H1 (cell line): ENCODE measurements at places on chromosomes 11 and 22. TPM values are rescaled to one million over a fixed set of nuclear protein-coding genes. Genes with fewer than 3 reads are reported as not detected.

- H3K36me3 ChIP-seq, result no peaks in the 10 kb centered on the region
- no peak for DNase-seq
- no peak overlapping the region for H3K4me3 ChIP-seq
- no peaks in the 10 kb centered on the region for H3K27me3 ChIP-seq
- H3K27ac ChIP-seq, result no peak overlapping the region
Observed at GRCh38 chr11:34349882-34350281, 7.9 kb downstream of the ABTB2 start.

GRCh38 chr11:3685923-3686322, 14.7 kb upstream of the CHRNA10 start:
- H3K27ac ChIP-seq, result no peak overlapping the region
- no peak overlapping the region for H3K4me3 ChIP-seq
- no peak for DNase-seq
- H3K27me3 ChIP-seq, result no peaks in the 10 kb centered on the region
- H3K4me1 ChIP-seq, result no peaks in the 10 kb centered on the region

DNA sequence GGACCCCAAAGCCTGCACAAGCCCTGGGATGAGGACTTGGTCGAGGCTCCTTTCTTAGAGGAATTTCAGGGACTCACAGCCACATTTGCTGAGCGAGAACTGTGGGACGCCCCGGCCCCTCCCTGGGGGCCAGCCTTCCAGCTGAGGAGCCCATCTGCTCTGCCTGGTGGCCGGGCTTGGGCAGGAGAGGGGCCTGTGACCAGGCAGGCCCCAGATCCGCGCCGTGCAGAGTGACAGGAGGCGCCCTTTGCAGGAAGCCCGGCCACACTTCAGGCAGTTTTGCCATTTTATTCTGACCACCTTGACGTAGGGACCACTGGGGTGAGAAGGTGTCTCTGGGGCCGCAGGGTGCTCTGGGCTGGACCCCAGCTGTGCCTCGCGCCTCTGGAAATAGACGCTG, 35.6 kb downstream of the TPCN2 start:
- H3K4me3 ChIP-seq, result no peak overlapping the region
- no peak overlapping the region for H3K27ac ChIP-seq
- no peaks in the 10 kb centered on the region; the same call in 1 of the 2 replicates for H3K4me1 ChIP-seq
- peaks cover 9% of the 10 kb centered on the region; the same call in 1 of the 2 replicates for H3K36me3 ChIP-seq
- no peak for DNase-seq

DNA sequence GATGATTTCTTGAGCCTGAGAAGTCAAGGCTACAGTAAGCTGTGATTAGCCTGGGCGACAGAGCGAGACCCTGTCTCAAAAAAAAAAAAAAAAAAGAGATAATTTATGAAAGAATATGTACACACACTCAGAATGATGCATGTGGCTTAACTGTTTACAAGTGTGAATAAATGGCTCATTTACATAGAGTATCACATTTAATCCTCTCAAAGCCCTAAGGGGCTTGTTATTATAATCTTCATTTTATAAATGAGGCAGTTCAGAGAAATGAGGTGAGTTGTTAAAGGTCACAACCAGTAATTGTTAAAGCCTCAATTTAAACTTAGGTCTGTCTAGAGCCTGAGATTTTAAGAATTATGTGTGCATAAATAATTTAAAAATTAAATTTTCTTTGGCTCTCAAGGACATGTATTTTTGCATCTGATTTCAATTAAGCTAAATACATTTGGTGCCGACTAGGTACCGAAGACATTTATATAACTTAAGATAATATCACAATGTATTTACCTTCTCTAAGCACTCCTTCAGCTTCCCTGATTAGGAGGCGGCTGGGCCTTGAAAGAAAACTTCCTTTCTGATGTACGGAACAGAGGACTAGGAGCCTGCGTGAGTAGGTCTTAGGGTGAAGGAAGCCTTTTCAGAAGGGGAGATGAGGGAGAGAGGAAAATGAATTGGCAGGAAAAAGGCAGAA, 28.5 kb upstream of the DDX6 start:
- no peaks in the 10 kb centered on the region for H3K4me1 ChIP-seq
- H3K36me3 ChIP-seq, result no peaks in the 10 kb centered on the region
- no peaks in the 10 kb centered on the region for H3K27me3 ChIP-seq
- no peak overlapping the region for H3K27ac ChIP-seq
- no peak for DNase-seq

DNA sequence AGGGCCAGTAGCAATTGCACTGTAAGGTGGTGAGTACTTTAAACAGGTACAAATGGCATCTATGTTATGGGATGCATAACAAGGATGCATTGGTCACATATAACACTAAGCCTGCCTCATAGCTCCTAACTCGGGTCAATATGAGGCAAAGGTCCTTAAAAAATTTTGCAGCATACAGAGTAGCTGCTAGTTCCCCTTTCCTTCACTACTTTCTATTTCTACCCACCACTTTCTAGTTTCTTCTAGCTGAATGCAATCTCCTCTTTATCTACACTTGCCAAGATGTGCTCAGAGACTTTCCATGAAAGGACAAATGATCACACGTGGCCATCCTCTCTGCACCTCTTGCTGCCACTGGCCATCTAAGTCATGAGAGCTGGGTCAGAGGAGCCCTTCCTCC, 9.8 kb downstream of the OR51F2 start:
- H3K36me3 ChIP-seq, result no peaks in the 10 kb centered on the region
- no peak overlapping the region for H3K27ac ChIP-seq
- H3K4me3 ChIP-seq, result no peak overlapping the region
- H3K27me3 ChIP-seq, result peaks cover 2% of the 10 kb centered on the region
- no peaks in the 10 kb centered on the region for H3K4me1 ChIP-seq

GRCh38 chr11:19345519-19345847, 104.7 kb upstream of the E2F8 start:
- DNase-seq, result peak; percentile 78
- peaks cover 3% of the 10 kb centered on the region; the same call in 1 of the 2 replicates for H3K4me1 ChIP-seq
- peaks cover 53% of the 10 kb centered on the region for H3K27me3 ChIP-seq
- H3K36me3 ChIP-seq, result no peaks in the 10 kb centered on the region

GRCh38 chr11:3163241-3163981, 1.7 kb downstream of the OSBPL5 start:
- peaks cover 29% of the 10 kb centered on the region for H3K4me1 ChIP-seq
- H3K27ac ChIP-seq, result no peak overlapping the region
- no peaks in the 10 kb centered on the region for H3K36me3 ChIP-seq
- 0 out of 2 replicates have a peak overlapping the region, but pooled peaks have one; percentile 3 for H3K4me3 ChIP-seq
- DNase-seq, result no peak

DNA sequence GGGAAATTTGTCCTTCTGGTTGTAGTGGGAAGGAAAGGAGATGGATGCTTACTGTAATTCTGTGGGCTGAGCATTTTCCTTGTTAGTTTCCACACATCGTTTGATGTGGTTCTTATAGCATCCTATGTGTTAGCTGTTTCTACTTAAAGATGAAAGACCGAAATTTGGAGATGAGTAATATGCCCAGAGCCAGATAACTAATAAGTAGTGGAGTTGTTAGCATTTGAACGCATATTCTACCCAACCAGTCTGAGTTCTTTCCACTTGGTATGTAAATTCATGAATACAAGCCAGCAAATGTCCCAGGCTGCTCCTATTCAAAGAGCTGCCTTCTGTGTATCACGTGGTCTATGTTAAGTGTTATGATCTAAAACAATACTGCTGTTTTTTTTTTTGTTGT, 14.6 kb downstream of the SPECC1L start:
- DNase-seq, result no peak
- no peak overlapping the region for H3K27ac ChIP-seq
- H3K27me3 ChIP-seq, result no peaks in the 10 kb centered on the region
- H3K4me3 ChIP-seq, result no peak overlapping the region
- no peaks in the 10 kb centered on the region for H3K36me3 ChIP-seq

DNA sequence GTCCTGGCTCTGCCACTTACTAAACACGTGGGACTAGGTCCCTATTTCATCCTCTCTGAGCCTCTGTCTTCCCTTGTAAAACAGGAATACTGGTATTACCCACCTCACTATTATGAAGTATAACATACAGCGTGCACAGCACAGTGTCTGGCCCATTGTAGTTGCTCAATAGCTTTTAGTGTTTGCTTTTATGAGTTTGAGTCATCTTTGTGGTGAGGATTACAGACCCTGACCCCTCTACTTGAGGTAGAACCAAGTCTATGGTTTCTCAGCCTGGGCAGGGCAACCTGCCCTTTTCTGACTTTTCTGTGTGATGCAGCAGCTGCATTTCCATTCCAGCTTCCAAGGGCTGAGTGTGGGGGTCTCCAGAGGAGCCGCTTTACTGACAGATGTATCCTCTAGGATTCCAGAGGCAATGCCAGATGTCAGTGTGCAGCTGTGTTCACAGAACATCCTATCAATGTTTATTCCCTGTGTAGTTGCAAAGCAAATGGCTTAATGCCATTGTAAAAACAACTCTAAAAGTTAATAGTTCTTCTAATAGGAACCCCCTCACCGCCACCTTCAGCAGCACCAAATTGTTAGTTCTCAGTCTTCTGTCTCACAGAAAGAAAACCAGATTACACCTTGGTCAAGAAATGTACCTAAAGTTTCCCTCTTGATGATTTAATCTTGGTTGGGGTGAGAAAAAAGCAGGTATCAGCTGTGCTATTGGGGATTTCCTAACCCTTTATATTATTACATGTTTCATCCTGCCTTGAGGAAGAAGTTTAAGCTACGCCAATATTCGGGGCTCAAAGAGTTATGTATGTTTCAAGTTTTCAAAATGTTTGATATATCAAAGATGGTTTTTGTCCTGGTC, 16.8 kb downstream of the PRR5L start:
- DNase-seq, result no peak
- no peaks in the 10 kb centered on the region for H3K36me3 ChIP-seq
- H3K4me3 ChIP-seq, result no peak overlapping the region
- H3K27ac ChIP-seq, result no peak overlapping the region
- no peaks in the 10 kb centered on the region for H3K4me1 ChIP-seq
- H3K27me3 ChIP-seq, result no peaks in the 10 kb centered on the region

- H3K27ac ChIP-seq, result no peak overlapping the region
- DNase-seq, result no peak
- no peak overlapping the region for H3K4me3 ChIP-seq
- no peaks in the 10 kb centered on the region for H3K4me1 ChIP-seq
- H3K27me3 ChIP-seq, result peaks cover 25% of the 10 kb centered on the region
Observed at GRCh38 chr22:22870577-22871404, 16.8 kb upstream of the IGLL5 start.

DNA sequence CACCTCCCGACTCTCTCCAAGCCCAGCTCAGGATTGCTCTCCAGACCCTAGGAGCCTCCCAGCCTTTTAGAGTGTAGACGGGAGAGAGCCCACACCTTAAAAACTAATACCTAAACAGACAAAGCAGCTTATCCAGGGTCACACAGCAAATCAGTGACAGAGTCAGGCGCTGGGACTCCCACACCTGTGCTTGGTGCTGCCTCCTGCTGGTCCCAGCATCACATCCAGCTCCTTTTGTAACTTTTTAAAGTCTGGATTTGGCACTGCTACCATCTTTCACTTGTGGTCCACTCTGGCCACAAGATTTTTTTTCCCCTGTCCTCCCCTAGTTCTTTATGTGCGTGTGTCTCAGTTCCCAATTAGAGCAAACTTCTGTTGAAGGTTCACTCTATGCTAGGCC, 4.7 kb downstream of the ANO1 start:
- DNase-seq, result no peak
- peaks cover 3% of the 10 kb centered on the region; the same call in 1 of the 2 replicates for H3K4me1 ChIP-seq
- H3K36me3 ChIP-seq, result no peaks in the 10 kb centered on the region
- H3K27ac ChIP-seq, result no peak overlapping the region
- peaks cover 29% of the 10 kb centered on the region for H3K27me3 ChIP-seq

DNA sequence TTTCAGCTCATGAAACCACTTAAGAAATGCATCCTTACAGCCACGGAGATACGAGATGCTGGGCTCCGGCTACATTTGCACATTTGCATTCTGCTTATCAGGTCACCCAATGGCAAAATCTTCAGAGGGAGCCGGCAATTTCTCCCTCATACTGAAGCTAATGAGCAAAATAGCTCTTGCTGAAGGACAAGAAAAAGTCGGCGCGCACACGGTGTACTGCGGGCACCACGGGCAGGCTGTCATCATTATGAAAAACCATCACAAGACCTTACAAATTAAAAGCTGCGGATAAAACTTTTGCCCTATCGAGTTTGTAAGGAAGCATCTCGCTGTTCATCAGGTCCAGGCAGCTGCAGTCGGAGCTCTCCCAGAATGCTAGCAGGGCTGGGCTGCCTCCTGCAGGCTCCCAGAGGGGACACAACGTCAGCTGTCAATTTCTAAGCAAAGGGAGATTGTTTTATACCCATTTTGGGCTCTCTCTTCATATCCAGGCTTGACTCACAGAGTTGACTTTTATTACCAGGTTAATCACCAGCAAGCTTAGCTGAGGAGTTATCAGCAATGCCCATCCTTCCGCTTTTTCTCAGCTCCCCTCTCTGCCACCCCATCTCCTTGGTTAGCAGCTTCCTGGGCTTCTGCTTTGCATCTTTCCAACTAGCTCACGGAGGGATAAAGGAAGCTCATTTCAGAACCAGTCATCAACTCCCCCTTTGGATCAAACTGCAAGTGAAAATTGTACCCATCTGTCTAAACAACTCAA, 375.1 kb downstream of the OPCML start:
- no peaks in the 10 kb centered on the region for H3K4me1 ChIP-seq
- H3K4me3 ChIP-seq, result no peak overlapping the region
- no peaks in the 10 kb centered on the region for H3K36me3 ChIP-seq
- DNase-seq, result no peak
- no peaks in the 10 kb centered on the region for H3K27me3 ChIP-seq

GRCh38 chr11:45543808-45544422, 121.5 kb downstream of the CHST1 start:
- H3K27ac ChIP-seq, result no peak overlapping the region
- H3K4me3 ChIP-seq, result no peak overlapping the region
- H3K4me1 ChIP-seq, result no peaks in the 10 kb centered on the region
- DNase-seq, result peak; percentile 5

- H3K36me3 ChIP-seq, result no peaks in the 10 kb centered on the region
- no peak for DNase-seq
- H3K4me3 ChIP-seq, result no peak overlapping the region
Observed at GRCh38 chr11:3947061-3947460, 91.6 kb downstream of the STIM1 start.

ANO5 gene
- 4.6 and 5.0 TPM in 2 replicates for total RNA-seq

RAB36 gene
- 1.0 and 1.1 TPM in 2 replicates for total RNA-seq

PLET1 gene
- not detected in 2 replicates for total RNA-seq
